ENCODE measurements at places on chromosomes 7 and 10.

DNA sequence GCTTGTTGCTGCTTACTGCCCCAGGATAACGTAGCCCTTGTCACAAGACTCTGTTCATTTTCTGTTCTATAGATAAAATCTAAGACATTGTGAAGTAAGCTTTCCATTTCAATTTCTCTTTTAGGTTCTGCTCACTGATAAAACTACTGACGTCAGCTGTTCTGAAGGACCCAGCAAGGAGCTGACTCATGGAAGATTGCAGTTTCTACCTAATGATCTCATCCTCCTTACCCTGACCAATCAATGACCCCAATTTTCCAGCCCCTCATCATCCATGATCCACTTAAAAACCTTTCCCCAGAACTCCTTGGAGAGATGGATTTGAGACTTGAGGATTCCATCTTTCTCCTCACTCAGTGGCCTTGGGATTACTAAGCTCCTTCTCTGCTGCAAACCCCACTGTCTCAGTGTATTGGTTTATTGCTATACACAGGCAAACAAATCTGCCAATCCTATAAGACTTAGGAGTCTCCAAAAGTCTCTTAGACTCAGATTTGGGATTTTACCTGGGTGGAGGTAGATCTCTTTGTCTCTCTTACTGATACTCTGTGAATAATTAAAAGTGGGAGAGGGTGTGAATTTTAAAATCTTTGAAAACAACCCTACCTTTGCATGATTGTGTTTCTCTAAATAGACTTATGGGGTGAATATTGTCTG, 109.2 kb upstream of the TRIM24 start:
- no peak for ATAC-seq

DNA sequence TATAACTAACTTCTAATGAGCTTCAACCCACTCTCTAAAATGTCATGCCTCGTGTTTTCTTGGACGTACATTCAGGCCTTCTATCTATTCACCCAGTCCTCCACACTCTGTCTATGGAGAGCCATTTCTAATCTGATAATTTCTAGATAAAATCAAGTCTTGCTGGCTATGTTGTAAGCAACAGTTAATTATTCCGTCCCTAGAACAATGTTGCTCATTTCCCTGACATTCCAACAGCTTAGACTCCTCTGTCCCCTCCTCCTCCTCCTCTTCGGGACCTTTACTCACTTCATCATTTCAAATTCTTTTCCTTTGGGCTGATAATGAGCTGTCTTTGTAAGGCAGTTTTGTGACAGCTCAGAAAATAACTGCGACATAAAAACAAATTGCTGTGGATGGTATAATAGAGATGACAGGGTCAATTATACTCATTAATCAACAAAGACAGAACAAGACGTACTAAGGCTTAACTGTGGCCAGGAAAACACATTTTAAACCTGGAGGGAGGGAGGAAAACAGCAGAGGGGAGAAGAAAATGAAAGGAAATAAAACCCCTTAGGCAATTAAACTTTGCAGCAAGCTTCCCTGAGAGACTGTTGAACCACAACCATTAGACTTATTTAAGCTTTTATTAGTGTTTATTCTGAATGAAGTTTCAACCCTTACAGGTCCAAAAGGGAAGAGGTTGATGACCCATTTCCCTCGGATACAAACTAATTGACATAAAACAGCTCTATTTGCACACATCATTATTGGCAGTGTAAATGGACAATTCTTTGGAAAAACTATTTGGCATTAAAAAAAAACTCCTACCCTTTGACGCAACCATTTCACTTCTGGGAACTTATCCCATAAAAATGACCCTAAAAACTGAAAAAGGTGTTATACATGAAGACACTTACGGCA, 179.1 kb downstream of the SFMBT2 start:
- ATAC-seq, result no peak

DNA sequence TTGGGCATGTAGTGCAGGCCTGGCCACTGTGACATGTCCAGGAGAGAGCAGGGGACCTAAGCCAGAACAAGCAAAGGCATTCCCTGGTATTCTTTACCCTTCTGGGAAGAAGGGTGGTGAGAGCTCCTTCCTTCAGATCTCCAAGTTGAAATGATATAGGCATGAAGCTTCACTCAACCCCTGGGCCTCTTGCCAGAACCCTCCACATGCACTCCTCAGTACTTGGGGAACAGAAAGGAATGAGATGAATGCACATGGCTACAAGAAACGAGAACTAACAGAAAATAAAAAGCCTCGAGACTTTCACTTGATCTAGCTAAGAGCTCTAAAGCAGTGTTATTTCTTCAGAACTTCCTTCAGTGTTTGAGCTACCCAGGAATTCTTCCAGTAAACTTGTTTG, 262.2 kb downstream of the ETV1 start:
- no peak for ATAC-seq

GRCh38 chr10:58291538-58292174, 22.7 kb downstream of the CISD1 start:
- no peak for ATAC-seq

DNA sequence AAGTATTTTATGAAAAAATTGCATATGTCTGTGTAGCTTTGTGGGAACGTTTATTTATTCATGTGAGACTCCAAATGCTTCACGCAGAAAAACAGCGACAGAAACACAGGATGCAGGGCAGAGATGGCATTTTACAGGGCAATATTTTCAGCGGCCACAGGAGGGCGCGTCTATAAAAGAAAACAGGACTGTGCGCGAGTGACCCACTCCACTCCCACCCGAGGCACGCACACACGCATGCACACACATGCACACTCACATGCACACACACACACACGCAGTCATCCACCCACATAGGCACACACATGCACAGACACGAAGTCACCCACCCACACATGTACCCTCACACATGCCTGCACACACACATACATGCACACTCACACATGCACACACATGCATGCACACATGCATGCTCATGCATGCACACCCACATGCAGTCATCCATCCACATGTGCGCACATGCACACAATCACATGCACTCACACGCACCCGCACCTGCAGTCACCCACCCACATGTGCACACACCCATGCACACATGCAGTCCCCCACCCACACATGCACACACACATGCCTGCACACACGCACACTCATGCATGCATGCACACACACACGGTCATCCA, 96.3 kb downstream of the DNAJB6 start:
- no peak for ATAC-seq

DNA sequence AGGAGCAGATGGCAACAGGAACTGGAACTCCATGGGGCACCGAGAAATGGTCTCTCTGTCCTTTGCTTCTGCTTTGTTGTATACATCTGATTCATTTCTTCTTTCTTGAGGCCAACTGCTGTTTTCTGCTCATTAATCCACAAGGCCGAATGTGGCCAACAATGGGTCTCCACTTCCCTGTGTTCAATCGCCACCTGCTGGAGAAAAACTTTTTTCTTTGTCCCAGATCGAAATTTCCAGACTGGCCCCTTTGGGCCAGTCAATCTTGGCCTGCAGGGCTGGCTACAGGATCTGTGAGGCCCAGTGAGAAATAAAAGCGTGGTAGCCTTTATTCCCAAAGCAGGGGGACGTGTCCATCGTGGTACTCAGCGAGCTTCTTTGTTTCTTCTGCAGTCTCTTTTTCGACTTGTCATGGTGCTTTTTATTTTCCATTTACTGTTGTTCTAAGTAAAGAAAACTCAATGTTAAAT, 58.8 kb downstream of the PARP12 start:
- peak; percentile 64 for ATAC-seq

GRCh38 chr10:47264797-47265281, 35.2 kb upstream of the GDF10 start:
- ATAC-seq, result no peak

- no peak for ATAC-seq
These were observed 326.9 kb downstream of the PLXNA4 start for GRCh38 chr7:132249256-132249971.

DNA sequence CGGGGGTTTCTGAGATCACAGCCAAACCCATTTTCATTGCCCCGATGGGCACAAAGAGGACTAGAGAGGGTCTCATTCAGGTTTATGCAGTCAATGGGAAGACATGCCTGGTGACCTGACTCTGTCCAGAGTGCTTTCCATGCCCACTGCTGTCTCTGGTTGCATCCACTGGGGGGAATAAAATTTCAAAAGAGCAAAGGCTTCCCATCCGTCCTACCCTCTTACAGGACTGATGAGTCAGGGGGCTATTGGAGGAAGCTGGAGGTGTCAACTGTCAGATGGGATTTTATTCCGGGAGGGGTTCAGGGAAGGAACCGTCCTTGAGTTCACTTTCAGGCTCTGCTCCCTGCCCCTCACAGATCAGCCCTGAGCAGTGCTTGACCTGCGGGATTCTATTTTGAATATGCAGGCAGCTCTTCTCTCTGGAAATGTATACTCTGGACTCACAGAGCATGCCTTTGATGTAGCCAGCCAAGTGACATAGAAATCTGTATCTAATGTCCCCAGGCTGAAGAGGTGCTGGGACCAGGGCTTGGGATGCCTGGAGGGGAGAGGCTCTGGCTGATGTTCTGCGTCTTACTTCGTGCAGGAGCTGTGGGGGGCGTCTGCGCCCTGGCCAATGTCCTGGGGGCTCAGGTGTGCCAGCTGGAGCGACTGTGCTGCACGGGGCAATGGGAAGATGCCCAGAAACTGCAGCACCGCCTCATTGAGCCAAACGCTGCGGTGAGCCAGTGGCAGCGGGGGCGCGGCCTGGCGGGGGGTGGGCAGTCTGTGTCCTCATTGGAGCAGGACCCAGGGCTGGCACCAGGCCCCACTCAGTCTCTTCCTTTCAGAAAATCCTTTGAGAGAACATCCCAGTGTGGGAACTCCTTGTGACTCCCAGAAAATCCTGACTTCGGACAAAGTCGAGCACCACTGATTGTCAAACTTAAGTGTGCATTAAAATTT, 12.0 kb downstream of the C10orf62 start:
- no peak for ATAC-seq

GRCh38 chr10:33008499-33009243, 50.6 kb upstream of the ITGB1 start:
- peak; percentile 46 for ATAC-seq

- no peak for ATAC-seq
These were observed 115.3 kb downstream of the NRCAM start for GRCh38 chr7:108340856-108341411.

GRCh38 chr7:5349437-5350173, 66.9 kb downstream of the SLC29A4 start:
- no peak for ATAC-seq

GRCh38 chr10:127971963-127972615, 65.2 kb downstream of the PTPRE start:
- ATAC-seq, result no peak

DNA sequence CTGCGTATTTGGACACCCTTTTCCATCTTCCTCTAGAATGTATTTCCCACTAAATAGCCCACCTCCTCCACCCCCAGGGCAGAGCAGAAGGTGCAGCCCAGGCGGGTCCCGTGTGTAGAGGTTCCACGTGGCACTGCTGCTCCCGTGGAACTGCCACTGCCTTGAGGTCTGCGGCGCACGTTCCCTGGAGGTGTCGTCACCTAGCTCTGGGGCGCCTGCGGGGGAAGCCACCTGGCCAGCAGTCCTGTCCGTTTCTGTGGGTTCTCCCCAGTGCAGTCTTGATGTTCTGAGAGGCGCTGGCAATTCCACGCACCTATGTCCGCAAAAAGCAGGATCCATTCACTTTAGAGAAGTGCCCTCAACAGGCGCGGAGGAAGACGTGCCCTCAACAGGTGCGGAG, 21.9 kb downstream of the BNIP3 start:
- no peak for ATAC-seq

DNA sequence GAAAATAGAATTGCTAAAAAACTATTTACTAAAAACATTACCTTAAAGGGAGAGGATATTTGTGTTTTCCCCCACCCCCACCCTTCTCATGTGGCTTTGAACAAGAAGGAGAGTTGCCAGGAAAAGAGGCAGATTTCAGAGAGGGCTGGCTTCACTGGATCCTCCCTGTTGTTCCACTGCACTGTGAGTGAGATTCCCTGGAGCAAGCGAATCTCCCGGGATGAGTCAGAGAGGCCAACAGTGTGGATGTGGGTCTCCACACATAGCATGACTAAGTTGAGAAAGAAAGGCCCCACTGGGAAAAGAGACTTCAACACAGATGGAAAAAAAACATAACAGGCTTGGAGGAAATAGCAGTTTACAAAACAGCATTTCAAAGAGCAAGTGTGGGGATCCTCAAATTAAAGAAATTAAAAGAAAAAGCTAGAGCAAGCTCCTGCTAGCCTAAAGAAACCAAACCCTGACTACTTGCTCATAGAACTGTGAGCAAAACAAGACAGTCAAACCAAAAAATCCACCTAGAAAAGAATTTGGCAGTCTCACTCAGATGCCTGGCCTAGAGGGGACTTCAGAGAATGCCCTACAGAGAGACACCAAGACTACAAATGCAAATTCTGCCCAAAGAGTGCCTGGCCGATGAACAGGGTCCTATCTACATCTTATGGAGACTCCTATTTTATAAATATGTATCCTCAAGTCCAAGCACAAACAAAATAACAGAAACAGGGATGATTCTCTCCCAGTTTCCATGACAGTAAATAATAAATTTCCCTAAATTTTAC, 3.4 kb downstream of the CAV1 start:
- ATAC-seq, result no peak

- no peak for ATAC-seq
These were observed 1.1 kb downstream of the RADIL start for GRCh38 chr7:4882169-4883032.

- no peak for ATAC-seq
These were observed 6.2 kb upstream of the MSMB start for GRCh38 chr10:46052057-46052790.

- no peak for ATAC-seq
These were observed 2.2 kb upstream of the HIP1 start for GRCh38 chr7:75740846-75741497.

- peak; percentile 54 for ATAC-seq
These were observed 205.5 kb downstream of the SEMA3D start for GRCh38 chr7:84981055-84981976.

DNA sequence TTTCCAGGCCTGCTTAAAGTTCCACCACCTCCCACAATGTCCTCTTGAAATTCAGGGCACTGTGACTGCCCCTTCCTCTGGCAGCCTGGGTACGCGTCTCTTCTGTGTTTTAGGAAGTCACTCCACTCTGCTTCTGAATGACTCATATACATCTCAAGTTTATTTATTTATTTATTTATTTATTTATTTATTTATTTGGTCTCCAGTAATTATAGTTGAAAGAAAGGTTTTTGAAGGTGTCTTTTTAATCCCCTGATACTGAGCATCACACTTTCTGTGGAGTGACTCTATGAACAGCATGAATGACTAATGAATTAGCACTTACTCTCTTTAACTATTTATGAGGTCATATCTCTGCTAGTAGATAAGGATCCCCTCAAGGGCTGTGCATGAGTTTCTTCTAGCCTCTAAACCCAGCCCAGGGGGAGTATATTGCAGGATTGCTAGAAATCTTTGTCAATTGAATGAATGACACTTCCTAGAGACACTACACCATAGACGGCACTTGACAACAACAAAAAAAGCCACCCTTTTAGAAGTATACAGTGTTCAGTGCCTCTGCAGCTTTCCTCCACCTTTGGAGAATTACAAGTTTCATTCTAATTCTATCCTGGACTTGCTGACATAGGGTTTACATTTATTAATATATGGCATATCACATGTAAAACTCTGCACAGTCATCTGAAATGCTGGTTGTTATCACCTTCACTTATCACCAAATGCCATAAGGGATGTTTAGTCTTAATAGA, 2.1 kb downstream of the MACC1 start:
- ATAC-seq, result no peak

- ATAC-seq, result no peak
These were observed 67.4 kb downstream of the AMPH start for GRCh38 chr7:38563741-38564140.

GRCh38 chr7:151456782-151457181, 16.8 kb upstream of the CRYGN start:
- no peak for ATAC-seq

- ATAC-seq, result no peak
These were observed 365.5 kb upstream of the BMPER start for GRCh38 chr7:33539659-33540400.

- ATAC-seq, result peak; percentile 53
These were observed 95.8 kb downstream of the CHST15 start for GRCh38 chr10:123997486-123998196.

All from stimulated activated memory B cell treated with anti-CD40 and anti-IgM and Interleukin-4, amounts not matched to agents 10 μg/mL and 1 μg/mL and 100 μg/mL, for 72 hours (primary cell).